ENCODE measurements at places on chromosomes 11 and 22.

GRCh38 chr11:134026655-134027343 is 42.1 kb upstream of the JAM3 start:
- DNase-seq = no peak

DNA sequence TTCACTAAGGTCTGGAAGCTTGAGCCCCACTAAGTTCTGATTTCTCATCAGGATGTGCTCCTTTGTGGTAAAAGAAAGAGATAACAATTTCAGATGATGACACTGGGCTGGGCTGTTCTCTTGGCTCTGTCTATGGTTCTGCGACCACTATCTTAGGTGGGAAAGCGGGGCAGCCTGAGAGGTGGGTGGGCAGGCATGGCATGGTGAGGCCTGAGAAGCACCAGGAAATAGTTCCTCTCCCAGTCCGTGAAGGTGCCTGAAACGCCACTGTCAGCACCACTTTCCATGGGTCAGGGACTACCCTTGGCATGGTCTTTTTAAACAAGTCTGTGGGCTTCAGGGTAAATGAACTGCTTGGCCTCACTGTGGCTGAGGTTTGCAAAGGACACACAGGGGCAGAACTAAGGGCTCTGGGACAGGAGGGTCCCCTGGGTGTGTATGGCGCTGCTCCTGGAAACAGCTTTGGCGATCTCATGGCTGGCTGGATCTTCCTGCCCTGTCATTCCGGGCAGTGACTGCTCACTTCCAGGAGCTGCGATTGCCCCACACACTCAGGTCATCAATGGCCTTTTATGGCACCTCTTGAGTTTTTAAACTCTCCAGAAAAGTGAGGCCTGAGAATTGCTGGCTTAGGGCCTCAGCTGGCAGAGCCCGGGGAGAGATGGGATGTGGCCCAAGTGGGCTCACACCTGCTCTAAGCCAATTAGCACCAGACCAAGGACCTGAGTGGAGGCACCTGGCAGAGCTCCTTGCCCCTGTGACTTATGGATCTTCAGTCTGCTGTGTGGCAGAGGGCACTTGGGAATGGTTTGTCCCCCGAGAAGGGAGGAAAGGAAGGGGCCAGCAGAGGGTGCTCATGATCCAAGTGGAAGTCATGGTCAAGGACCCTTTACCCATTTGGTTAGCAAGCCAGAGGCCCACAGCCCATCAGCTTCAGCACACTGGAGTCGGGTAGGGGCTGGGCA is 55.6 kb upstream of the LYVE1 start:
- no peak for DNase-seq

DNA sequence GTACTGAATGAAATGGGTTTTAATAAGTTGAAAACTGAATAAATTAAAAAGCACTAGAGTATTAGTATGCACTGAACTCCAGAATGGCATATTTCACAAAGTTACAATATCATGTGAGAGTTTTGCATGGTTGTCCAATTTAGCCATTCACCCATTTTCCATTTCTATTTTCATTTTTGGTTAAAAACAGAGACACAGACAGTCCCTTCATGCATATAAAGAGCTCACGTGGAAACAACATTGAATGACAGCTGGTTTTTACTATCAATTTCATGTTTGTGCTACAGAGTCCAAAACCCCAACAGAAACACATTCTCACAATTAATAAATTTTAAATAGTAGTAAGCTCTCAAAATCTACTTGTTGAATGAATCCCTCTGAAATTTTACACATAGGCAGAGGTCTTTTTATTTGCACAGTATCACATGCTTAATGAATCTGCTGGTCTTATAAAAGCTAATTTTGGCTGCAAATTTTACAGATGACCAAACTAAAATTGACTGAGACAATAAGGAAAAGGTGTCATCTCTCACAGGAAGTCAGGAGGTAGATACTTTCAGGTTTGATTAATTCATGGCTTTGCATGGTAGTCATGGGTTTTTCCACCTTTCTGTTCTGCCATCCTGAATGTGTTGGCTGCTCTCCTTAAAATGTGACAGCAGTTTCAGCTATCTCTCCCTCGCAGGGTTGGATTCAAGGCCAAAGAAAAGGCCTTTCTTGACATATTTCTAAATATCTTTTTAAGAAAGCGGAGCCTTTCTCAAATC is 20.6 kb upstream of the DDI1 start:
- DNase-seq = no peak

- no peak for DNase-seq
These were observed 1390.0 kb upstream of the RAG2 start for GRCh38 chr11:37988031-37988430.

- no peak for DNase-seq
These were observed 884.4 kb upstream of the CNTN5 start for GRCh38 chr11:98136357-98136756.

GRCh38 chr11:19530505-19530904 is 182.1 kb upstream of the NAV2 start:
- DNase-seq = no peak

- DNase-seq = no peak
These were observed 145.7 kb downstream of the TENM4 start for GRCh38 chr11:79294845-79295731.

GRCh38 chr22:31143038-31143437 is 2.7 kb upstream of the PLA2G3 start:
- no peak for DNase-seq

DNA sequence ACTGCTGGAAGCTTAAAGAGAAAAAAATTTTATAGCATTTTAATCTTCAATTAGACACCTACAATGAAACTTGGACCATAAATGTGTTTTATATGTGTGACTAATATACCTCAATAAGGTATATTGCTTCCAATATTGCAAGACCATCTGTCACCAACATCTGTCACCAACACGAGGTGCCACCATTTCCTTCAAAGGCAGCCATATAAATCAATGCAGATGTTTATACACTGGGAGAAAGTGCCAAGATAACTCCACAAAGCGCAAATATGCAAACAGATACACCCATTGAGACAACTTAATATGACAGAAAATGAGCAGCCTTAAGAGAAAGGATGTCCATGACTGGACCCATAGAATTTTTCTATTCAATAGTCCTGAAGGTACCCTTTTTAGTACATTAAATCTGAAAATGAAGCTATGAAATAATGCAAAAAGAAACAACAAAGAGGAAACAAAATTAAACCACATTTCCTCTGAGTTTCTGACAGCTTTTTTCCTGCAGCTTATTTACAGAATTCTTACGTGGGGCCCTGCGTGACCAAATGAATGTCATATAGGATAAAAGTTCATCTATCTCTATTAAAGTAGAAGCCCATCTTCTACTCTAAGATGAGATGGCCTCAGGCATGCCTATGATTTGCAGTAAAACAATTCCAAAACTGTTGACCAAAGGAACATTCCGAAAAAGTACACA is 12.5 kb downstream of the MPZL3 start:
- DNase-seq = no peak

DNA sequence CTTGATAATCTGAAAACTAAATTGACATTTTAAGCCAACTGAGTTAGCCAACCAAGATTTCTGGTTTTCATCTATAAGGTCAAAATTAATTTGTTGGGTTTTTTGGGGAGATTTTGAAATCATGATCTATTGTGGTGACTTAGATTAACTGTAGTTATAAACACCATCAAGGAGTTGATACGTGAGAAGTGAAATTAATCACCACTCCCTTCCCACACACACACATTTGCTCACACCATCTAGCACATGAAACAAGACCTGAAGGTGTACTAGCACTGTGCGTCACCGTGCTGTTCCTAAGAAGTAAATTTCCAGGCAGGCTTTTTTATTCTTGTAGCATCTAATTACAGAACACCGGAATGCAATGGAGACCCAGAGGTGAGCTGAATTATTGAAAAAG is 2.1 kb downstream of the OR5B21 start:
- no peak for DNase-seq

- no peak for DNase-seq
These were observed 2.9 kb upstream of the FOSL1 start for GRCh38 chr11:65903068-65903481.

GRCh38 chr11:35794850-35795249 is 132.3 kb downstream of the TRIM44 start:
- no peak for DNase-seq

GRCh38 chr22:42427167-42427566 is 5.0 kb downstream of the NFAM1 start:
- no peak for DNase-seq

GRCh38 chr11:66277471-66278362 is at the start of gene CNIH2:
CNIH2 (plus strand) TSS chr11:66278175; CDS start chr11:66278457, 282 bp downstream.
- DNase-seq = no peak

DNA sequence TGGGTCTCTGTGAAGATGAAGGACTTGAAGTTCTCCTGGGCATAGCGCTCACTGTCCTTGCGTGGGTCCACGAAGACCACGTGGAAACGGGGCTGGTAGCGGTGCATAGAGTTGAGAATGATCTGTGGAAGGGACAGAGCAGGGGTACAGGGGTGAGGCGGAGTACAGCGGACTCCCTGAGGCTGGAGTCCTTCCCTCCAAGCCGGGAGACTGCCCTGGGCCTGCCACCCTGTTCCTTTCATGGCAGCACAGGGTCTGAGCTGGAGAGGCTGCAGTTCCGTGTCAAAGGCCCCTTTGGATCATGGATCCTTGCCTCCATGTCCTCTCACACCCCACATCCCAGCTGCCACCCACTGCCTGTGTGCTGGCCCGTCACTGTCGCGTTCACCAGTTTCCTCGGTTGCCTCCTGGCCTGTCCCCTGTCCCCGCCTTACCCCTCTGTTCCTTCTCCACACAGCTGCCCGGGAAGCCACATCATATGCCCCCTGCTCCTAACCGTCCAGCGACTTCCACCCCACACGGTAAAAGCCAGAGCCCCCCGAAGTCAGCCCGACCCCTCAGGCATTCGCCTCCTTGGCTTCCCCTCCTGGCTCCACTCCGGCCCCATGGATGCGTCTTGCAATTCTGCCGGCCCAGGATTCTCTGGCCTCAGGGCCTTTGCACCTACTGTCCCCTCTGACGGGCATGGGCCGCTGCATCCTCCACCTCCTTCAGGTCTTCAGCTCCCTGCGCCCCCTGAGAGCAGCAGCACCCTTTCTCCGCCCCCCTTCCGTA is 3.4 kb upstream of the NUDT8 start:
- no peak for DNase-seq

DNA sequence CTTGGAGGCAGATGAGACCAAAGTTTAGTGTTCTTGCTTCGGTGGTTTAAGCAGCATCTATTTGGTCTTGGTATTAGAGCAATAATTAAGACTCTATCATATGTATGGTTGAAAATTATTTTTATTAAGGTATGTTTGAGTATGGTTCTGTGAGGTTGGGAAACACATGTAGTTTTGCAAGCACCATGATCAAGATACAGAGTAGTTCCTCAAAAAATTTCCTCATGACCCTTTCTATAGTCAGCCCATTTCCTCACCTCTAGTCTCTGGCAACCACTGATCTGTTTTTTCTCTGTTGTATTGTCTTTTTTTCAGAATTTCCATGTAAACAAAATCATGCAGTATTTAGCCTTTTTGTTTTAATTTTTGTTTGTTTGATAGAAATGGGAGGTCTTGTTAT is 18.4 kb downstream of the MTMR3 start:
- DNase-seq = no peak

DNA sequence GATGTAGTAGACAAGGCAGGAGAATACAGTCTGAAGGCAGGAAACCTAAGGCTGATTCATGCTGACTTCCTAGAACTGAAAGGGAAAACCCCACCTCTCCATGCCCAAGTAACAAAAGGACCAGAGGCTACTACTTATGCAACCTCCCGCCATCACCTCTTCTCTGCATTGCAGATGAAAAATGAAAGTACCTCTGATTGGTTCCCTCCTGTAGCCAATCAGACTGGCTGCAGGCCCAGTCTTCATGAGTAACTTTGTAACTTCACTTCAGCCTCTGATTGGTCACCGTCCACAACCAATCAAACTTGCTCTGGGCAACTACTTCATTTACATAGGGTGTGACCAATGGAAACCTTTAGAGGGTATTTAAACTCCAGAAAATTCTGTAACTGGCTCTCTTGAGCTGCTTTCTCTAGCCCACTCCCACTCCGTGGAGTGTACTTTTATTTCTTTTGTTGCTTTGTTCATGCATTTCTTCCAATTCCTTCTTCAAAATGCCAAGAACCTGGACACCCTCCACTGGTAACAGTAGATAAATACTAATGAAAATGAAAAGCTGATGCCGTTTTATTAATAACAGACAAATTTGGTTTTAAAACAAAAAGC is 5.2 kb upstream of the MAP6 start:
- DNase-seq = no peak

- no peak for DNase-seq
These were observed 101.1 kb upstream of the SPON1 start for GRCh38 chr11:13861411-13861810.

DNA sequence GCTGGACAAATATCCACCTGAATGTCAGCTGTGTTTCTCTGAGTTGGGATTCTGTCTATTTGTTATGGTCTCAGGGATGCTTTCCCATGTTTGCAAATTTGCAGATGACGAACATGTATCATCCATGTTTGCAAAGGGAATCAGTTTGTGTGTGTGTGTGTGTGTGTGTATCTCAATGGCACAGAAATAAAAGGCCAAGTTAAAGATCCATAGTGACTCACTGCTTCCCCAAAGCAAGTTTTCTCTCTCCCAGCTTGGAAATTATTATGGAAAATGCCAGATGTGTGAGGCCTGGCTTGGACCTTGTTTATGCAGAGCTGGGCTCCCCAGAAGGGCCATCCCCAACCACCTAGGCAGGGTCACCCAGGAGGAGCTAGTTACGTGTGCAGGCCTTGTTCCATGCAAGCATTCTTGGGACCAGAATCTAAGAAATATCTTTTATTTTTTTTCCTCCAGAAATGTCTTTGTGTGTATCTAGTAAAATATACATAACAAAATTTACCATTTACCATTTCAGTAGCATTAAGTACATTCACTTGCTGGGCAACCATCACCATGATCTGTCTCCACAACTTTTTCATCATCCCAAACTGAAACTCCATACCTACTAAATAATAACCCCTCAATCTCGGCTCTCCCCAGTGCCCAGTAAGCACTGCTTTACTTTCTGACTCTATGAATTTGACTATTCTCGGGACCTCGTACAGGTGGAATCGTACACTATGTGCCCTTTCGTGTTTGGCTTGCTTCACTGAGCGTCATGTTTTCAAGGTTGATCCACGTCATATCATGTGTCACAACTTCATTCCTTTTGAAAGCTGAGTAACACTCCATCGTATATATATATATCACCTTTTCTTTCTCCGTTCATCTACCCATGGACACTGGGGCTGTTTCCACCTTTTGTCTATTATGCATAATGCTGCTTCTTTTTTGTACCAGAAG is 56.6 kb upstream of the WNT7B start:
- DNase-seq = no peak

DNA sequence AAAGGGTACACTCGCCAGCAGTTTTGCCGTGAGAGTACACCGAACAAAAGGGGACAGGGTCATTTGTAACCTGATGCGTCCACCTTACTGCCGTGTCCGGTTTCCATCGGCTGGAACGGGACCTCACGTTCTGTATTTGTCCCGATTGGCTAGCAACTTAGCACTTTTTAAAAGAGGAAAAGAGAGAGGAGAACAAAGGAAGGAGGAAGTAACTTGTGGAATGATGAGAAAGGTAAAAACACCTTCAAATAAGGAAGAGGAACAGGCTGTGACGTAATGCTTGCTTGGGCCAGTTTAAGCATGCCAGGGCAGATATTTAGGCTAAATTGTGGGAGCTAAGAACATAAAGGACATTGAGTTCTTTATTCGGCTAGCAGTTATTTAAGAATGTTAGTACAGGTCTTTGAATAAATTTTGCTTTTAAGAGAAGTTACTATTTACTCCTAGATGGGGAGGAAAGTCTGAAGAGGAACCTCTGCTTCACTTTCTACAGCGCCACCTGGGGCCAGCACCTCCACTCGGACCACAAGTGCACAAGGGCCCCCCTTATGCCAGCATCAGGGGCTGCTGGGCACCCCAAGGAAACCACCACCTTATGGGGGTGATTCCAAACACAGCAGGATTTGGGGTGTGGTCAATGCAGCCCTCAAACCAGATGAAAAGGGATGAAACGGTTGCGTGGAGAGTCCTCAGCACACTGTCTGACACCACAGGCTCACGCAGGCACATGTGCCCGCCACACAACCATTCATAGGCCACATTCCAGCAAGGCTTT is 5.8 kb downstream of the ARSA start:
- DNase-seq = no peak

Data from NCI-H2107 (cell line).